ENCODE measurements at places on chromosomes 13 and 19.

DNA sequence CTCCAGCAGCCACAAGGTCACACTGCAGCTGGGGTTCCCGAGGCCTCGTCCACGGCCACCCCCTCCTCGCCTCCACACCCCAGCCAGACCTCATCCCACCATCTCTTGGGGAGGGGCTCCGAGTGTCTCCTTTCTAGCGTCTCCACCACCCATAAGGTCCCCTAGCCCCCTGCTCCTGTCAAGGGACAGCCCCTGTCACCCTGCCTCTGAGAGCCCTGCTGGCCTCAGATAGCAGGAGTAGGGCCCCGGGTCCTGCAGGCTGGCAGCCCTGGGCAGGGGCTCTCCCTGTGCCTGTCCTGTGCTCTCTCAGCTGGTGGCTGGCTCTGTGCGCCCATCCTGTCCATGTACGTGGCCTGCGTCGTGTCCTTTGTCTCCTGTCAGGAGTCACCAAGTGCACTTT is 17.0 kb downstream of the COMP start:
- no peak for DNase-seq

DNA sequence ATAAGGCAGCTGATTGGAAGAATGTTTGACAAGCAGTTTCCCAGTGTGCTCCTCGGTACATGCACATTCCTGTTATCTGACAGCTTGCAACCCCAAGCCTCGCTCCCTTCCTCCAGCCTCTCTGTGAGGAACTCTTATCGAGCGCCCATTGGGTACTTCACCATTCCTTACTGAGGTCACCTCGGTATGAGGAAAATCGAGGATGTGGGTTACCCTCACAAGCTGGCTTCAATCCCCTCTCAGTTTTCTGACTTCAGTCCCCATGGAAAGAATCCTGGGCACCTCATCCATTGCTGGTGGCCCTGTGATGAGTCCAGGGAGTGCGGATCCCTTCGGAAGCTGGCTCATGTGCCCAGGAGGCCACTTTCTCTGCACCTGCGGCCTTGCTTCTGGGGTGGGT is 17.3 kb downstream of the TEX29 start:
- no peak for DNase-seq

- DNase-seq = no peak
Observed at GRCh38 chr19:4199699-4200293, 17.3 kb downstream of the ANKRD24 start.

DNA sequence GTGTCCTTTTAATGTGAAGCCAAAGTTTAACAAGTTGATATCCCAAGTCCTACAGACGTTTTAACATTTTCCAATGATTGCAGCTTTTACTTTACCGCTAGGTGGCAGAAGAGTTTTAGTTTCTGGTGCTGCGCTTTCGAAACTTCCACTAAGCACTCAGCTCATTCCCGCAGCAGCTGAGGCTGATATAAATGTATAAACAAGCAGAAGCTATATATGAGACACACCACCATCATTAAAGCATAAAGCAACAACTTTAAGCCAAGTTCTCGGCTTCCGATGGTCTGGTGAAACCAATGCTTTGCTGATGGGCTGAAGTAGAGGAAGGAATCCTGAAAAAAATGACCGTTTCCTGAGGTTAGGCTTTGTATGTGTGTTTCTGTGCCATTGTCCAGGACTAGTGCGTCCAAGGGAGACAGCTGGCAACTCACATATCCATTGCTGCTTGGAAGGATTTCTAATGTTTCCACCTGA is 753.9 kb downstream of the OLFM4 start:
- DNase-seq = no peak

- DNase-seq = no peak
Observed at GRCh38 chr13:87942205-87942604, 271.0 kb downstream of the SLITRK5 start.

DNA sequence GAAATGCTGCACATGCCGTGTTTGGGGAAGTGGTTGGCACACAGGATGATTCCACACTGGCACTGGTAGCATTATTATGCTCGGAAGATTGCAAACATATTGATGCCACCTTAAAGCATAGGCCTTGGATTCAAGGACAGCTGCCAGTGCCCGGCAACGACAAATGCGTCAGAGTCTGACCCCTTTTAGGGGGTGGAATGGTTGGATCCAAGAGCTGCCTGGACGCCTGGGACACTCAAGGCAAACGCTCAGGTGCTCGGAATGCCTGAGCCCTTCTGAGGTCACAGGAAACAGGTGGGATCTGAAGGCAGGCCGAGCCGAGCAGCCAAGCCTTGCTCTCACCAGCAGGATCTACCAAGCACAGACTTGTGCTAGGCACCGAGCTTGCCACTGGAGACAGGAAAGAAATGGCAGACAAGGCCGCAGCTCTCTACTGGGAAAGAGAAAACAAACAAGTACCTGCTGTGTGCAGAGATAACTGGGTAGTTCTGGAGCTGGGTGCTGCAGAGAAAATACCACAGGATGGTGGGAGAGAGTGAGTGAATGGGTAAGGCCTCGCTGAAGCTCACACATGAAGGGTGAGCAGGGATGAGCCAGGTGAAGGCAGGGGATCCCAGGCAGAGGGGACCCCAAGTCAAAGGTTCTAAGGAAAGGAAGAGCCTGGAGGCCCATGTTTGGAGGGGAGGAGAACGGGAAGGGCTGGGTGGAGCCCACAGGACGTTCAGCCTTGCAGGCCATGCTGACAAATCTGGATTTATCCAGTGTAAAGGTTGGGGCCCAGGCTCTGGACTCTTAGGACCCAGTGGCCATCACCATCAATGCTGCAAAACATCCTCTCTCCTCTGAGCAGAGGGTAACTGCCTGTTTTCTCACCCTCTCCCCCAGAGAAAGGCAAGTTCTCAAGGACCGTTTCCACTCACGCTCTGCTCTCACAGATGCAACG is 9.2 kb downstream of the RANBP3 start:
- DNase-seq = no peak

- DNase-seq = peak; percentile 25
Observed at GRCh38 chr19:35592226-35592625, 6.3 kb downstream of the PMIS2 start.

GRCh38 chr13:33146843-33147611 is 130.8 kb downstream of the KL start:
- no peak for DNase-seq

DNA sequence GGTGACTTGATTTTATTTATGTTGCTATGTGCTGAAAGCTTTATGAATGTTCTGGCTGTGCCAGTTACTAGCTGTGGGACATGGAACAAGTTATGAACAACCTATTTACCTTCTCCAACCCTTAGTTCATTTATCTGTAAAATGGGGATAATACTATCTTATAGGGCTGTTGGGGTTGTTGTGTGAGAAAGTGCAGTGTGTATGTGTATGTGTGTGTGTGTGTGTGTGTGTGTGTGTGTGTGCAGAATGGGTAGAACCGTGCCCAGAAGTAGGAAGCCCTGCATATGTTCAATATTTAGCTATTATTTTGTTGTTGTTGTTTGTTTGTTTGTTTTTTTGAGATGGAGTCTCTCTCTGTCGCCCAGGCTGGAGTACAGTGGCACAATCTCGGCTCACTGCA is 20.4 kb downstream of the ZSWIM9 start:
- no peak for DNase-seq

DNA sequence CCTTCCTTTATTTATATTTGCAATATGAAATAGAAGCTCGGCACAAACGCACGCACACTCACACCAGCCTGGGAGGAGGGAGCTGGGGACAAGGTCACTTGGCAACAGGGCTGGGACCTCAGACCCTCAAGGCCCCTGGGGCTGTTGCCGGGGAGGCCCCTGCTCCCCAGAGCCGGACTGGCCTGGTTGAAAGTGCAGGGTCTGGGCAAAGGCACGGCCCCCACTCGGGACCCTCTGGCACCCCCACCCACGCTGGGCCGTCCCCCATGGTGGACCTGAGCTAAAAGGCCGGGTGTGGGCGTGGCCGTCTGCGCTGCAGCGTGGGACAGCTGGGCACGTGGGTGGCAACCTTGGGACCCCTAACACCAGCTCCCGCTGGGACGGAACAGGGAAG is 1.2 kb upstream of the TMEM86B start:
- DNase-seq = no peak

DNA sequence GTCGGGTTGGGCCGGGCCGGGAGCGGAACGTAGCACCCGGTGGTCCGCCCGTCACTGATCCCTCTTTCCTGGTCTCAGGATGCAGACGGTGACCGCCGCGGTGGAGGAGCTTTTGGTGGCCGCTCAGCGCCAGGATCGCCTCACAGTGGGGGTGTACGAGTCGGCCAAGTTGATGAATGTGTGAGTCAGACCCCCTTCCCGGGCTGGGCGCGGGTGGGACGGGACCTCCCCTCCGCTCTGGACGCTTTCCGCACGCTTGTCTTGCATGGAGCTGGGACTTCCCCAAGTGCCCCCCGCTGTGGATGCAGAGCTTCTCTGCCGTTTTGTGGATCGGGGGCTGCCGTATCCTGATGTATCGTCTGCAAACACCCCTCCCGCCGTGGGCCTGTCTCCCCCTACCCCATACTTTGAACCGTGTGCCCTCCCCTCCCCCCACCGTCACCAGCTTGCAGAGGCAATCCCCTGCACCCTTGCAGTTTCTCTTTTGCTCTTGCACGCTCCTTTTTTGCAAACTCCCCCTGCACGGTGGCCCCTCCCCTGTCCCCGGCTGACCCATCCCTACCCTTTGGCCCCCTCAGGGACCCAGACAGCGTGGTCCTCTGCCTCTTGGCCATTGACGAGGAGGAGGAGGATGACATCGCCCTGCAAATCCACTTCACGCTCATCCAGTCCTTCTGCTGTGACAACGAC is 669 bp downstream of the GADD45B start:
- DNase-seq = peak; percentile 57

DNA sequence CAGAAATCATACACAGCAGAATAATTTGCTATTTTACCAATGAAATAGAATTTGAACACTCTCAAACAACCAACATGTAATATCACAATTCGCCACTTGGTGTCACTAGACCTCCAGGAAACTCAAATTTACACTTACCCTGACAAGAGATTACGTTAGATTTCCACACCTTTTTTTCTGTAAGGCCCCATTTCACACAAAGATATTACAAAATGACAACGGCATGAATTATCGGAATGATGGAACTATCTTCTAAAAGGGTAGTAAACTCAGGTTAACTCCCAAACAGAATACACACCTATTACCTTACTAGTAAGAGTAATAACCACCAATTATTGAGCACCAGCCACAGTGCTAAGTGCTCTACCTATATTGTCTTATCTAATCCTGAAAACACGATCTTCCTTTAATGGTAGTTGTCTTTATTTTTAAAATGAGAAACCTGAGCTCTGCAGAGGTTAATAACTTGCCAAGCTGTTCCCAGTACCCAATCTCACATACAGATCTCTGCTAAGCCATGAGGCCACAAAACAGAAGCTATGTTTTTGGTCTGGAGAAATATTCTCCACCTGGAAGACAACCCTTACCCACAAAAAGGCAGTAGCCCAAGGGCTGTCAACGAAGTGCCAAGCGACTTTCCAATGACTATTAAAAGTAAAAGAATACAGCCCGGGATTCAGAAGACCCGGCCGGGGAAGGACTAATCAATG is 152.4 kb downstream of the DCLK1 start:
- DNase-seq = peak; percentile 32

- no peak for DNase-seq
Observed at GRCh38 chr13:70347947-70348620, 239.8 kb upstream of the KLHL1 start.

All from CD4-positive, alpha-beta T cell treated with Interleukin-15 for 4 hours (primary cell).